ENCODE measurements at places on chromosomes 6 and 20.

DNA sequence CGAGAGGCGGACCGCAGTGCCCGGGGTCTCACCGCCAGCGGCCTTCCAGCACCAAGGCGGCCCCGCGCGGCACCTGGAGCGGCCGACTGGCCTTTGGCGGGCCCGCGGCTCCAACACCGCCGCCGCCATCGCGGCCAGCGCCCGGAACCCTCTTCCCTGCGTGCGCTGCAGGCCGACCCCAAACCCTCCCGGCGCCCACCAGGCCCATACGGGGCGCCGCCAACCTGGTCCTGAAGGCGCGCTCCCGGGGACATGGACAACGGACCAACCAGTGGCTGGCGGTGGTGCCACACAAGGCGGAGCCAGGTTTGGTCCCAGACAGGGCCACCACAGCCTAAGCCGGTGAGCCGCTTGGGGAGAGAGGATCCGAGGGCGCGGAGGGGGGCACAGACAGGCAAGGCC is 1514.8 kb upstream of the DEFB115 start:
- DNase-seq, result no peak

DNA sequence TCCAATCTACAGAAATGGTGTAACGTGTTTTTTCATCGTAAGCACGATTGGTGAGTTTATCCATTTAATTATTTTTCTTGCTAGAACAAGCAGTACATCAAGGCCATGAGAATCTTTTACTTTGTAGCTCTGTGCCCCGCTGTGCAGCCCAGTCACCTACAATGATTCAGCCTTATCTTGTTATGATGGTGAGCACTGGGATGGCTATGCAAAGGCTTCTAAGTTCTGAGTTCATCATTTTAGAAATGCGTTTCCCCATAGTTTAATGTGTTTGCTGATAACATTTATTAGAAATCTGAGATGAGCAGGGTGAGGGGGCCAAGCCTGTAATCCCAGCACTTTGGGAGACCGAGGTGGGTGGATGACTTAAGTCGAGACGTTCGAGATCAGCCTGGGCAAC is 111.8 kb upstream of the QKI start:
- no peak for DNase-seq

DNA sequence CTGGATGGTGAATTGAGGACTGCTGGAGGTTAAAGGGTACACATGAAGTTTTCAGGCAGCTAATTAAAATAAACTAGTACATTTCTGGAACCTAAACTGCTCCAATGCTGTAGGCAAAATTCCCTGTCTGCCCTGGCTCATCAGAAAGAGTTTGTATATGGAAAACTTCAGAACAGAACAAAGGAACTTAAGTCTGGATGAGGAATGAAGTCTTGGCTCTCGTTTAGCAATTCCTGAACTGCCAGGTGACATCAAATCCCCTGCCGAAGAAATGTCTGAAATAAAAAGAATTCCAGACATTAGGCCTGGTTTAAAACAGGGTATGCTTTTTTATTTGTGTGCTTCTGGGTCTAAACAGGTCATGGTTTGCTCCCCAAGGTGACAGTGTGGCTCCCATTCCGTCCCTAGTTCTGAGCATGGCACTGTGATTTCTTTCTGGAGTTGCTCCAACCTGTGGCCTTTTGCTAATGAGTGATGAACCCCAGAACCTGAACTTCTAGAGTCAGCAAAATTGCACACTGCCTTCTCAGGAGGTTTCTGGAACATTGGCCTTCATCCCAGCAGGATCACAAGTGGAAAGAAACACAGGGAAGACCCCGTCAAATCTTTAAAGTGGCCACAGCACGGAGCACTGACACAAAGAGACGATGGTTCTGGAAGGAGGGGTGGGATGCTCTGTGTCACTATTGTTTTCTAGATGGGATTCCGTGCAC is 129.4 kb upstream of the NAA20 start:
- no peak for DNase-seq

- DNase-seq, result no peak
These were observed 54.0 kb downstream of the TRAF3IP2 start for GRCh38 chr6:111551521-111552231.

DNA sequence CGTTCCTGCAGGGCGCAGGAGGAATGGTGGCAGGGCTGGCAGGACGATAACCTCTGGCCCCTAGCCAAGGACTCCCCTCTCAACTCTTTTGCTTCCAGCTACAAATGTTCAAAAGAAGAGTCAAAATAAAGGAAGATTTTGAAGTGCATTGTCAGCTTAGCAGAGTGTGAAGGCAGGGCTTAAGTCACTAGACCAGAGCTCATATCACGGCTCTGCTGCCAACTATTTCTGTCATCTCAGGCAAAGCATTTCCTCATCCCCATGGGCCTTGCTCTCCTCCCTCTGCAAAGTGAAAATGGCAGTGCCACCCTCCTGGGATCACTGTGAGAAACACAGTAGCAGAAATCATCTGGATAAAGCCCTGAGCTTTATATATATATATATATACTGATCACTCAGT is 36.7 kb downstream of the CFAP61 start:
- no peak for DNase-seq

DNA sequence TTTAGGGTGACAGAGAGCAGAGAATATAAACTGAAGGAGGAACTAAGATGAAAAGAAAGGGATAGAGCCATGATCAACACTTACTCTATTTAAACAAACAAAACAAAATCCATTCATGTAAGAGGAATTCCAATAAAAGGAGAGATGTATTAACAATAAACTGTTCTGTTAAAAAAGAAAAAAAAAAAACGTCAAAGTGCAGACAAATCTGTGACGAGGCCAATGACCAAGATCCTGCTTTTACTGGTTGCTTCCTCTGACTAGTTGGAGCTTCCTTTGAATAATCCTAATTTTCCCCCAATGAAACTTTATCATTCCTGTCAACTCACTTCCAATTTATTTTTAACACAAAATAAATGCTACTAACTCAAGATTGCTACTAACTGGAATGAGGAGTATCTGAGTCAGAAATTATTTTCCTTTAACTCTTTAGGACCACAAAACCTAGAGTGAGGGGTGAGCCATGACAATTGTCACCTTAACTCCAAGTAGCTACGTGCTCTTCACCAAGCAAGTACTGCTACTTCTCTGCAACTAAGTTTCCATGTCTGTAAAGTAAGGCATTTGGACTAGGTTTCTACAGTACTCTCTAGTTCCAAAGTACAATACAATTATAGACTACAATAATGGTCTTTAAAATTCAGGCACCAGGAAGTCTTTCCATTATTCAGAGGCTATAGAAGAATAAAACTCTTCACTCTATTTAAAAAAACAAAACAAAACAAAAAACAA is 152.0 kb downstream of the PTPRK start:
- peak; percentile 19 for DNase-seq
